Germinal center (tissue), 1 donor: ENCODE measurements at places on chromosomes 7 and 10.

- no peak for DNase-seq
Measured at GRCh38 chr10:4519658-4520402, 306.2 kb upstream of the AKR1E2 start.

DNA sequence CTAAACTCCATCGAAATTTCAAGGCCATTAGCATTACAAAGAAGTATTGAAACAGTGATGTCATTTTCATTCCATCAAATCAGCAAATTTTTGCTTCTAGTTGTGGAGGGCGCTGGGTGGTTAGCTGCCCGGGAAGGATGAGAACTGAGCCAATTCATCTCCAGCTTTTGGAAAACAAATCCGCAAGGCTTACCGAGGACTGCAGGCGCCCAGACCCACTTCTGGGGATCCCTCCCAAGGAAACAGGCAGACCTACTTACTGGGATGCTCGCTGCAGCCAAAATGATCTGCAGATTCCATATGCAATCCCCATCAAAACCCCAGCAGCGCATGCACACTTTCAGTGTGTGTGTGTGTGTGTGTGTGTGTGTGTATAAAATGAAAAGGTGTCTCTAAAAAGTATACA lies 19.2 kb downstream of the TNRC18 start:
- DNase-seq: no peak

- DNase-seq: no peak
Measured at GRCh38 chr7:27115221-27116026, 12.9 kb upstream of the HOXA2 start.

- no peak for DNase-seq
Measured at GRCh38 chr10:131022981-131023380, 288.5 kb downstream of the TCERG1L start.

DNA sequence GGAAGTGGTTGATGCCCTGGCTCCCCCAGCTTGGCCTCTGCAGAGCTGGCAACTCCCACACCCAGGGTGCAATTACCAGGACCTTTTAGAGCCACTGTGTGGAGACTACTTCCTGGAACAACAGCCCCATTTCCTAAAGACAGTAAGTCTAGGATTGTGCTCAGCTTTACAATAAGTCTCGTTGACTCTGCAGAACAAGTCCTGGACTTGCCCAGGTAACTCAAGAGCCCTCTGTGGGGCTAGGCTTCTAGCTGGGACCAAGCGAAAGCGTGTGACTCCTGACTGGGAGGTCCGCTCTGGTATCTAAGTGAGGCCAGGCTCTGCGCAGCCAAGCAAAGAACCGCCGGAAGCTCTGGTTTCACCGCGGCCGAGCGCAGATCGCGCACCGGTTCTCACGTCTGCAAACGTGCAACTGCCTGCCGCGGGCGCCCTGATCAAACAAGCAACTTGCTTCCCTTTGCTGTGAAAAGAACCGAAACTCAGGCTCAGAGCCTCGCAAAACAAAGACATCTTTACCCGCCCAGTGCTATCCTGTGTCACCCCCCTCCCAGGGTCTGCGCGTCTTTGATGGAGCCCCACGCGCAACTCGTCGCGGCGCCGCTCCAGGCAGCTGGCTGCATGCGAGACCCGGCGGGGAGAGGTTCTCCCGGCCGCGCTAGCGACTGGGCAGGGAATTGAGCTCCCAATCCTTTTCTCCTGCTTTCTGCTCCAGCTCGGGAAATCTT lies 4.4 kb upstream of the PDLIM1 start:
- peak; percentile 78 for DNase-seq

GRCh38 chr10:74766501-74766900 lies 59.9 kb upstream of the KAT6B start:
- DNase-seq: no peak

GRCh38 chr10:118908557-118909256 lies 120.8 kb upstream of the NANOS1 start:
- no peak for DNase-seq

GRCh38 chr7:778968-779451 lies 51.9 kb upstream of the PRKAR1B start:
- DNase-seq: no peak

DNA sequence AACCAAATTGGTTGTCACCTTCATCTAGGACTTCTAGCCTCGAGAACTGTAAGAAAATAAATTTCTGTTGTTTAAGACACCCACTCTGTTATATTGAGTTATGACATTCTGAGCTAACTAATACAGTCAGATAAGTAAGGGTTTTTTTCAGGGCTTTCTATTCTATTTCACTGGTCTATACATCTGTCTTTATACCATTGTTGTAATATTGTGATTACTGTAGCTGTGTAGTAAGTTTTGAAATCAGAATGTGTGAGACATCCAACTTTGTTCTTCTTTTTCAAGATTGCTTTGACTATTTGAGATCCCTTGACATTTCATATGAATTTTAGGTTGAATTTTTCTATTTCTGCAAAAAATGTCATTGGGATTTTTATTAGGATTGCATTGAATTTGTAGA lies 7.5 kb downstream of the IFIT1 start:
- no peak for DNase-seq

DNA sequence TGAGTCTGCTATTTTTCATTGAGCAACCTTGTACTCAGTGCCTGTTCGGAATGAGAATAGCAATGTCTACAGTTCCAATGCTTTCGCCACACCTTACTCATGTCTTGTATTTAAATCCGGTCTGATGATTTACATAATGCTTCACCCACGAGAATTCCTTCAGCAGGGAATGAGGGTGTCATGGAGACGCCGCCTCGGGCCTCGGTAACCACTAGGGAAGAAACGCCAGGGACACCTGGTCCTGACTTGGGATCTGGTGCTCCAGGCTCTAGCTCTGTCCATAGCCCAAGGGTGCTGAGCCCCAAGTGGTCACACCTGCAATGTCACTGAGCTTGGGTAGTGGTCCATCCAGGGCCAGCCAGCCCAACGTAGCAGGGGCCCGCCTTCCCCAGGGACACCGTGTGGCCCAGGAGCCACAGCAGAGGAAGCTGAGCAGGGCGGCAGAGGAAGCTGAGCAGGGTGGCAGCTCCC lies 37.4 kb downstream of the PRKAG2 start:
- no peak for DNase-seq

DNA sequence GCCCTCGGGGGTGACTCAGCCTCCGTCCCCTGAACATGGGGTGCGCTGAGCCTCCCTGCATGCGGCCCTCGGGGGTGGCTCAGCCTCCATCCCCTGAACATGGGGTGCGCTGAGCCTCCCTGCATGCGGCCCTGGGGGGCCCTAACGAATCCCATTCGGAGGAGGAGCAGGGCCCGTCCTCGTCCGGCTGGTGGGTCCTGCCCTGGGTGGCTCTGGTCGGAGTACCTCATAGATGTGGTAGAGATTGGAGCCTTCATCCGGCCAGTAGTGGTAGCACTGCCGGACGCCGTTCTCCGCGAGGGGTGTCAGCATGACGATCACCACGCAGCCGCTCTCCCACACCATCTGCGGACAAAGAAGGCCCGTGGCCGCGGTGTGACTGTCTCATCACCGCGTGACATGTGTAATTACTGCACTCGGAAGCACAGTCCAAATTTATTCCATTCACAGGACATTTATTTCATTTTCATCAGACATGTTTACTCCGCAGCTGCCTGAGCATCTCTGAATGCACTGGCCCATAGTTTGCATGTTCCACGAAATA lies 241.1 kb downstream of the DNAJB6 start:
- no peak for DNase-seq

DNA sequence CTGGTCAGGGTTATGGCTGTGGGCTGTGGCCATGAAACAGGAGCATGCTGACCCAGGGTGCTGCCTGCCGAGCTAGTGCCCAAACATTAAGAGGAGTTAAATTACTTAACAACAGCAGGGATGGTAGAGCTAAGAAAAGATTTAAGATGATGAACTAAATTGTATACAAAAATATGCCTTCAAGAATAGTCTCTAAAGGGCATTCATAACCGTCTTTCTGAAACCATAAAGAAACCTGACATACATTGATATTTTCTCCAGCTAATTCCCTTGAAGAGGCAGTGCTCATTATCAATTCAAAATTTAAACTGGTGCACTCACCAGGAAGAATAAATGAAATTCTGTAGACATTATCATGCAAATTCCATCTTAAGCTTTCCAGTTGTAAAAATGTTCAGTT lies 265.8 kb upstream of the TAC1 start:
- DNase-seq: no peak

DNA sequence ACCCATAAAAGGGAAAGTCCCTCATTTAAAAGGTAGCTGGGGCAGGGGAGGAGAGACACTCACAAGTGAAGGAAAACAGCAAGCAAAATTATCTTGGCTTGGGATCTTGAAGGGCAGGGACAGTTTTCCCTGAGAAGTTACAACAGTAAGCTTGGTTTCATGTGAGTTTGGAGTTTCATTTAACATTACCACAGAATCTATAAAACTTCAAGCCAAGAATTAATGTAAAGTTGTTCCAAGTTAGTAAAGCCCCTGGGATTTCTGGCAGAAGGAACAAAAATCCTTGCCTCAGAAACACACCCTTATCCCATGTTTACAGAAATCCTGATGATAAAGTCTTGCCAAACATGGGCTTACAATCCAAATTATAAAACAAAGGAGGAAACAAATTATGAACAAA lies 19.2 kb downstream of the CRPPA start:
- DNase-seq: no peak

- no peak for DNase-seq
Measured at GRCh38 chr7:38889079-38889478, 19.9 kb downstream of the VPS41 start.

DNA sequence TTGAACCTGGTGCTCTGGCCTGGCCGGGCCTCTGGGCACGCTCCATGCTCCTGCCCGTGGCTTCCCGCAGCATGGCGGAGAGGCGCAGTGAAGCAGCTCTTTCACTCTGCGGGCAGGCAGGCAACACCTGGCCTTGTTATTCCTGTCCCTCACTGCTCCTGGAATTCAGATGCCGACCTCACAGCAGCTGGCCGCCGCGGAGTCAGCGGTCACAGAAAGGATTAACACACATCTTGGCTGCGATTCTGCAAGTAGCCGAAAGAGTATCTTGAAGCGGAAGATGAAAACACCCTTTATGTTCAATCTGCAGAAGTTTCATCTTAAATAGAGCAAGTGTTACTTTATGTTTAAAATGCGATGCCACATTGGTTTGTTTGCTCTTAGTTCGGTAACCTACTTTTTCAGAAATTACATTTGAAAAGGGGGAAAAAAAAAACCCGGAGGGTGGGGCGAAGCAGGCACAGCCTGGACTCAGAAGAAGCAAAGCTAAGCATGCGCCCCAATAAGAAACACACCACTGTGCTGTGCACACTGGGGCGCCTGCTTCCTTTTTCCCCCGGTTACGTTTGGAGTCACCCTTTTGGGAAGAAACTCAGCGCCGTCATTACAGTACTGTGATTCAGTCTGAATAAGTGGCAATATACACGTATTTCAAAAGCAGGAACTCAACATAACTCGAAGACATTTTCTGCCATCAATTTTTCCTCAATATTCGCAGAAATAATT lies 42.3 kb downstream of the BRI3 start:
- no peak for DNase-seq

- DNase-seq: no peak
Measured at GRCh38 chr7:53642866-53643265, 607.4 kb downstream of the POM121L12 start.

DNA sequence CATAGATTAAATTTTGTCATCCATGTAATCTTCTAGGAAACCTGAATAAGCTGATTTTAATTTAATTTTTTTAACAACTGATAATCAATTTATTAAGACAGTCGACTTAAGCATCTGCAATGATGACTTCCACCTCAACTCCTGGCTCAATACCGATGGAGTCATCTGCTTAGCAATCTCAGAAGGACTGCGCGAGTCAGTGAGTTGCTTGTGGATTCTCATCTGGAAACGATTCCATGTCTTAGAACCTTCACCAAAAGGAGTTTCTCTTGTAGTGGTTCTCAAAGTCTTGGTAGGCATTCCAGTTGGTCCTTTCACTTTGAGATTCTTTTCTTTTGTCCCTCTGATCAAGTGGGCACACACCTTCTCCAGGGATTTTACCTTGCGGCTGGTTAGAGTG lies 85.5 kb downstream of the XRCC2 start:
- DNase-seq: no peak

DNA sequence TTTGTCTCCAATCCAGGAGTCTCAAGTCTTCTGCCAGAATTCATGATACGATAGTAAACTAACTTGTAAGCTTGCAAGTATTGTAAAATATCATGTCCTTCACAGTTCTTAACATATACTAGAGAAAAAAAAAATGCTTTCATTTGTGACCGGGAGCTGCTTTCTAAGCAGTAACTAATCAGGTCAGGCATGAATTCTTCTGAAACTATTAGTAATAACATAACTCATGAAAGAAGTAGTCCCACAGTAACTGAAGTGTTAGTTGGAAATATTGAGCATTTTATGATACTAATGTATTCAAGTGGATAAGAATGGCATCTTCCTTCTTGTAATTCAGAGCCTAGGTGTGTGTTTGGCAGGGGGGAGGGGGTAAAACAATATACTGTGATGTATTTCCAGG lies 665.6 kb downstream of the DNAJB9 start:
- no peak for DNase-seq

DNA sequence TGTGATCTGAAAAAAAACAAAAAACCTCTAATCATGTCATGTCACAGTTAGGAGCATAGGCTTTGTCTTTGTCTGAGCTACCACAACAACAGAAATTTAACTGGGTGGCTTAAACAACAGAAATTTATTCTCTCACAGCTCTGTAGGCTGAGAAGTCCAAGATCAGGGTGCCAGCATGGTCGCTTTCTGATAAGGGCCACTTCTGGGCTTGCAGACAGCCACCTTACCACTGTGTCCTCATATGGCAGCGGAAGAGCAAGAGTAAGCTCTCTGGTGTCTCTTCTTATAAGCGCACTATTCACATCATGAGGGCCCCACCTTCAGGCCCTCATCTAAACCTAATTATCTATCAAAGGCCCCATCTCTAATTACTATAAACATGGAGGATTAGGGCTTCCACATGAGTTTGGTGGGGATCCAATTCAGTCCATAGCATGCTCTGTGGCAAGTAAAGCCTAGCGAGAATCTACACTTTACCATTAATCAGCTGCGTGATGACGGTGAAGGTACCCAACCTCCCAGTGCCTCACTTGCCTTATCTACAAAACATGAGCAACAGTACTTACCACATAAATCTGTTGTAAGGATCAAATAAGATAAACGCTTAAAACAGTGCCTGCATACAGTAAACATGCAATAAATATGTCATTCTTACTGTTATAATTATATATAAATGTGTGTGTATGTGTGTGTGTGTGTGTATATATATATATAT lies 17.3 kb downstream of the ZNF438 start:
- no peak for DNase-seq

DNA sequence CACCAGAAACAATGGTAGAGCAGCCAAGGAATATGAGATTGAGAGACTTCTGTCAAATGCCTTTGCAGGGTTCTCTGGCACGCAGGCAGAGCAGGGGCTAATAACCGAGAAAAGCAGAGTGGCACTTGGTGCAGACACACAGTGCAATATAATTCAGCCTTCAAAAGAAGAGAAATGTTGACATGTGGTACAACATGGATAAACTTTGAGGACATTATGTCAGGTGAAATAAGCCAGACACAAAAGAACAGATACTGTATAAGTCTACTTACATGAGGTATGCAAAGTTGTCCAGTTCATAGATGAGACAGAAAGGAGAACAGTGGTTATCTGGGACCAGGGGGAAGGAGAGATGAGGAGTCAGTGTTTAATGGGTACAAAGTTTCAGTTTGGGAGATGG lies 41.8 kb downstream of the ITIH5 start:
- no peak for DNase-seq

DNA sequence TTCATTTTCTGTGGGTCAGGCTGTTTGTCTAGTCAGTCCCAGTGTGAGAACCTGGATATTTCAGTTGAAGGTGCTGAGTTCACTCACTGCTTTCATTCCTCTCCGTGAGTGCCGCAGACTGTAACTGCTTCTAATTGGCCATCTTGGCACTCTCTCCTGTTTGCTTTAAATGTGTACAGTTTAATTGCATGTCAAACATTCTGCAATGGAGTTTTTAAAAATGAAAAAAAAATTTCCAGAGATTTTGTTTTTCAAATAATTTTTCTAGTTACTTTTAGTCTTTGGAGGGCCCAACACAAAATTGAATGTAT lies 87.8 kb downstream of the CCSER2 start:
- no peak for DNase-seq
